AG08395 (cell line): ENCODE measurements at places on chromosomes 3 and 15.
A peak's percentile ranks its signal among the peaks of the same experiment; 100 is the strongest.

GRCh38 chr3:113193719-113194118 lies 17.6 kb upstream of the BOC start:
- DNase-seq: no peak

DNA sequence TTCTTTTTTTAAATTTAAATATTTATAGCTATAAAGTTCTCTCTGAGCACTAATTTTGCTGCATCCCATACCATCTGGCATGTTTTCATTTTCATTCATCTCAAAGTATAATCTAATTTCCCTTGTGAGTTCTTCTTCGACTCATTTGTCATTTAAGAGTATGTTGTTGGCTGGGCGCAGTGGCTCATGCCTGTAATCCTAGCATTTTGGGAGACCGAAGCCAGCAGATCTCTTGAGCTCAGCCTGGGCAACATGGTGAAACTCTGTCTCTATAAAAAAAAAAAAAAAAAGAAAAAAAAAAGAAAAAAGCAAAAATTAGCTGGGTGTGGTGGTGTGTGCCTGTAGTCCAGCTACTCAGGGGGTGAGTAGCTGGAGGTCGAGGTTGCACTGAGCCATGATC lies 34.8 kb downstream of the MAP1A start:
- no peak for DNase-seq

GRCh38 chr15:37061996-37062395 lies 38.4 kb downstream of the MEIS2 start:
- no peak for DNase-seq

DNA sequence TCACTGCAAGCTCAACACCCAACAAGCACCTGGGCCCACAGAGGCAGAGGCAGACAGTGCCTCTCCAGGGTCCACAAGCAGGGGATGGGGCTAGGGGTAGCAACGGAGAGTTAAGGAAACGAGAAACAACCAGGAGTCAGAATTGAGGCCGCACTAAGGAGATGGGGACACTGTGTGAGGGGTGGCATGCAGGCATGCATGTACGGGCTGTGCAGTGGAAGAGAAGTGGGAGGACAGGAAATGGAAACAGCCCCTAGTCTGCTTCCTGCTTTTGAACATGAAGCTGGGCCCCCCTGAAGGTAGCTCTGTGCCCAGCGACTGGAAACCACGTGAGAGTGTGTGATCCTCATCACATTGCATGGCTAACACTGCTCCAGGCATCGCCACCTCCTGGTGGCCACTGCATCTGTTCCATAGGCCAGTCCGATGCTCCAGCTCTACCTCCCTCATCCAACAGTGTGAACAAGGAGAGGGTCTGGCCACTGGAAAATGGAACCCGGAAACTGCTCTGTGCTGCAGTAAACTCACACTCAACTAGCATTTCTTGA lies 44.0 kb downstream of the XXYLT1 start:
- DNase-seq: no peak

DNA sequence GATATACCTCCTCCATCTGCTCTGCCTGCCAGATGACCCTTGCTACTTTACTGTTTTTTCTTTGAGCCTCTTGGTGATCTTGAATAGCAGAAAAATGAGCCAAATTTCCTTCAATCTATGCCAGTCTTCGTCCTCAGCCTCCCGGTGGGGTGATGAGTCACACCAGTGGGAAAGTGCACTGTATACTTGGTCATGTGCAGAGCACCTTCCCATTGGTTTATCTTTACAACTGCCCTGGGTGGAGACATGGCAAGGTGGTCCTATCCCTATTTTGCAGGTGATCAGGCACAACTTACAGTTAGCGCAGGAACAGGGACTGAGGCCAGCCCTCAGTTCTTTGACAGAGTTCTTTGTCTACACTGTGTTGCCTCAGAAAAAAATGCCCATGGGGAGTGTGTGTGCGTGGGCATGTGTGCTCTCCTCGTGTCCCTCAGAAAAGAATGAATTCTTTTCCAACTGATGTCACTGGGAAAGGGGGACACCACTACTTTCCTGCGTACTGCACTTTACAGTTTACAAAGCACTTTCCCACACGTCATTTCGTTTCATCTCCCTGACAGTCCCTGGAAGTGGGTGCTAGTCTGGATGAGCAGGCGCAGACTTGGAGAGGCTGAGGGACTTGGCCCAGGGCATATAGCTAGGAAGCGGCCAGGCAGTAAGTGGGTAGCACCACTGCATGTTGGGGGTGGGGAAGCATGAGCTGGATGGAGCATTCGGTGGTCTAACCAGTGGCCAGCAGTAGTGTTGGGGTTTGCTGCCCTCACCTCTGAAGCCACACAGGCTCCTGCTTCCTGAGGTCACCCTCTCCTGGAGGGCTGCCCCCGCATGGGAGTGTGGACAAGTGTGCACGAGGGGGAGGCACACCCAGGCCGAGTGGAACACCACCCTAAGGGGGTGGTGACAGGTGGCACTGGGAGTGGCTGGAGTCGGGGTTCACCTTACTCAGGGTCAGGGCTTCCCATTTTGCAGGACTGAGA lies 24.1 kb downstream of the SMAD3 start:
- peak; percentile 44 for DNase-seq
